GM10248 (cell line): ENCODE measurements at places on chromosomes 12 and 14.

DNA sequence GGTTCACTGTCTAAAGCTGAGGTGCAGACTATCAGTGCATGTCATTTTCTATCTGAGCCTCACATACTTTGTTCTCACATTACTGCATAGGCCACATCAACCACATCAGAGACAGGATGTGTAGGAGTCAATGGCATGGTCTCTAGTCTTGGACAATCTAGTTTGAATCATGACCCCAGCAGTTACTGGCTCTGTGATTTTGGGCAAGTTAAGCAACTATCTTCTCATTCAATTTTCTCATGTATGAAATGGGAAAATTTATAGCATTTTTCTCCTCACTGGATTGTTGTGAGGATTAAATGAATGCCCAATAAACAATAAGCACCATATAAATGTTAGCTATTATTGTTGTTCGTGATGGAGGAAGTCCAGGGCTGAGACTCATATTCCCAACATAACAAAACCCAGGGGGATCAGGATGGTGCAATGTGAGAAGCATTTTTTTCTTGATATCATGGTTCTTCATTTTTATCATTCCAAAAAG lies 432.6 kb downstream of the LRIG3 start:
- no peak for DNase-seq

DNA sequence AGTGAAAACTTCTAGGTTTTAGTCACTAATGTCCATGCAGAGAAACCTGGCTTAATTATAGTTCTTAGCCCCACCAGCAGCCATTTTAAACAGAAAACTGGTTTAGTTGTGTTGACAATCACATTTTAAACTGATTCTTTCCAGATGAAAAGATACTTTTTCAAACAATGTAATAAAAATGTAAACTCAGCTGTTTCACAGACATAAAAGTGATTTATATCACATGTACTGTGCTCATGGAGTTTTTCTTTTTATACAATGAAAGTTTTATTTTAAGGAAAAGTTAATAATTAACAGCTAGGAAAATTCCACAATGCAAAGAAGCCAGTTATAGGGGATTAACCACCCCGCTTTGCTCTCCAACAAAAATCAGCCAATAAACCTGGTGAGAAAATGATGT lies 129.7 kb downstream of the PAX9 start:
- no peak for DNase-seq

GRCh38 chr14:51823706-51824105 lies 36.7 kb upstream of the GNG2 start:
- DNase-seq = no peak

DNA sequence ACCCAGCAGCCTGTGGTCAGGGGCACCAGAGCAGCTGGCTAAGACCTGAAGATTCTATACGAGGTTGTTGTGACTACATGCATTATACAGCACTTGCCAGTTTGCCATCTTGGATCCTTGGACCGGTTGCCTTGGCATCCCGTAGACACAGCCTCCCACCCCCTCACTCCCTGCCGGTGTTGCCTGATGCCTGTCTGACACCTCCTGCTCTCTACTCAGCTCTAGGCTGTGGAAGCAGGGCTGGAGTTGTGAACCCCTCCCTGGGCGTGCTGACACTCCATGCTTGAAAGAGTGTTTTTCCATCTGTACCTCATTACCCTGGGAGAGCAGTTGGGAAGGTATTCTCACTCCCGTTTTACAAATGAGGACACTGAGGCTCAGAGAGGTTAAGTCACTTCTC lies 2.5 kb downstream of the CHGA start:
- no peak for DNase-seq

- no peak for DNase-seq
Measured at GRCh38 chr14:23566112-23566777, 1.3 kb downstream of the AP1G2 start.

DNA sequence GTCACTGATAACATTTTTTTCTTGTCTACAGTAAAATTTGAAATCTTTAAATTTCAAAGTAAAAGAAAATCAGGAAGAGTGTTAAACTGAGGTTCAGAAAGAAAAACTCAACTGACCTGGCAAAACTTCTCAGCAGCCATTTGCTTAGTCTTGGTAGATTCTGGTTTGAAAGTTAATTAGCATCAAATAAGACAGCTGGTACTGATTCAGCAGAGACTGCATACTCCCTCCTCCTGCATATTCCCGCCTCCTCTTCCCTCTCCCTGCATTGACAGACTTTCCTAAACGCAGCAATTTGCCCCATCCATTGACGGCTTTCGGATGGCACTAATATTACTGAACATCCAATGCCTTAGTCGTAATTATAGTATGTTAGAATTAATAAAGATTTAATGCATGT lies 520.8 kb downstream of the FLRT2 start:
- DNase-seq = no peak

GRCh38 chr12:15982471-15982870 lies 71.3 kb downstream of the DERA start:
- no peak for DNase-seq
